MG63 (cell line): ENCODE measurements at places on chromosomes 1 and 21. TPM values are rescaled to one million over a fixed set of nuclear protein-coding genes. Genes with fewer than 3 reads are reported as not detected.

GRCh38 chr1:169308313-169309039 is 59.1 kb downstream of the NME7 start:
- DNase-seq: no peak

GRCh38 chr1:154982341-154982740 is 803 bp upstream of the FLAD1 start:
- no peak for DNase-seq

DNA sequence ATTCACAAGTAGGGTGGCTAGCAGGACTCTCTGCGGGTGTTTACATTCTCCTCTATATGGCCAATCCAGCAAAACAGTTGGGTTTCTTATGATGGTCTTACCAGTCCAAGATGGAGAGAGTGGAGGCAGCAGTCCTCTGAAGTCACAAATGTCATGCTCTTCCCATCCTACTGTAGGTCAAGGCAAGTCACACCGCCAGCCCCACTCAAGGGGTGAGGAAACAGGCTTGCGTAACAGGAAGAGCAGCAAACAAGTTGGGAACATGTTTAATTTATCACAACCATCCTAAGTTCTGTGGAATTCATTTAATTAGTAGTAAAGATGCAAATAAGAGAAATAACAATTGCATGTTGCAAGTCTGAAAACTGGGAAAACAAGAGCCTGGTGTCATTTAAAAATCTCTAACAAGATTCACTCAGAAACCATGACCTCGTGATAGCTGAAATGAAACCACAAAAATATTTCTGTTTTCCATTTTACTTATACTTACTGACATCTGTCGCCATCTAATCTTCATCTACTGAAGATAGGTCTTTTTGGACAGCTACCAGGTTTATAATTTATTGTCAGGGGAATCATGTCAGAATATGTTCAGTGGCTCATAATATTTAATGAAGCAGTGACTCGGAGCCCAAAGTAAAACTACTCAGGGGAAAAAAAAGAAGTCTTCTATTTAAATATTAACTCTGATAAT is 349.1 kb upstream of the FMN2 start:
- no peak for DNase-seq

DNA sequence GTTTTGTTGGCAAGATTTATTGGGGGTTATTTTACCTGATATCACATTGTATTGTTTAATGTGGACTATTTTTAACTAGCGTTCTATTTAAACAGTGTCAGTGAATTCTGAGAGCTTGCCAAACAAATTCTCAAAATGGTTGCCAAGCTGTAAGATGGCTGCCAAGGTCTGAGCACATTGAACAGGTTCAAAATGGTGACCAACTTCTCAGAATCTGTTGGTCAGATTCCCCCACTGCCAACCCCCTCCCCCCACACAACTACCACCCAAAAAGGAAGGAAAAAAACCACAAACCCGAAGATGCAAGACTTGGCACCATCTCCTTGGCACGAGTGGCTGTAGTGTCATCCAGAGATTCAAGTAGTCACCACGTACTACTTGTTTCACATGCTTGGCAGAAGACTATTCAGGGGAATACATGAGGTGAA is 159.1 kb downstream of the NFIA start:
- peak; percentile 63 for DNase-seq

DNA sequence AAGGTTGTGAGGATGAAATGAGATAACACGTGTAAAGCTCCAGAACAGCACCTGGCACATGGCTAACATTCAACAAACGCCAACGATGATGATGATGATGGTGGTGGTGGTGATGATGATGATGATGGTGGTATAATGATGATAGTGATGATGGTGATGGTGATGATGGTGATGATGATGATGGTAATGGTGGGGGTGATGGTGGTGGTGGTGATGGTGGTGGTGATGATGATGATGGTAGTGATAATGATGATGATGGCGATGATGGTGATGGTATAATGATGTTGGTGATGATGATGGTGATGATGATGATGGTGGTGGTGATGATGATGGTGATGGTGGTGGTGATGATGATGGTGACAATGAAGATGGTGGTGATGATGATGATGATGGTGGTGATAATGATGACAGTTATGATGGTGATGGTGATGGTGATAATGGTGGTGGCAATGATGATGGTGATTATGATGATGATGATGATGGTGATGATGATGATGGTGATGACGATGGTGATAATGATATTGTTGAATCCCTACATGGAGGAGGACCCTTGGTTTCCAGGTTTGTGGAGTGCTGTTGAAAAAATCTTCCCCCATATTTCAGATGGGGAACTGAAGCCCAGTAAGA is 54.1 kb downstream of the DMRTA2 start:
- DNase-seq: no peak

DNA sequence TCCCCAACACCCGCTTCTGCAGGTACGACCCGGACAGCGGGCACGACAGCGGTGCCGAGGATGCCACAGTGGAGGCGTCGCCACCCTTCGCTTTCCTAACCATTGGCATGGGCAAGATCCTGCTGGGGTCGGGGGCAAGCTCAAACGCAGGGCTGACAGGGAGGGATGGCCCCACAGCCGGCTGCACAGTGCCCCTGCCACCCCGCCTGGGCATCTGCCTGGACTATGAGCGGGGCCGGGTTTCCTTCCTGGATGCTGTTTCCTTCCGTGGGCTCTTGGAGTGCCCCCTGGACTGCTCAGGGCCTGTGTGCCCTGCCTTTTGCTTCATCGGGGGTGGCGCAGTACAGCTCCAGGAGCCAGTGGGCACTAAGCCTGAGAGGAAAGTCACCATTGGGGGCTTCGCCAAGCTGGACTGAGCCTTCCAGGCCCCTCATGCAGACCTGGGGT is 10.1 kb downstream of the TRIM46 start:
- no peak for DNase-seq

- no peak for DNase-seq
Measured at GRCh38 chr1:5394111-5394510, 598.1 kb downstream of the NPHP4 start.

GRCh38 chr1:53562291-53562980 is 103.2 kb downstream of the DMRTB1 start:
- no peak for DNase-seq

GRCh38 chr1:64033667-64034220 is 169.7 kb upstream of the UBE2U start:
- no peak for DNase-seq

The MYOM3 gene
- 0.13 TPM in 1 of 2 replicates, not detected in the other for total RNA-seq

The SPRR2A gene
- not detected in 2 replicates for total RNA-seq

The RGS7 gene
- 0.13 and 0.20 TPM in 2 replicates for total RNA-seq

The S100A3 gene
- 0.81 and 3.4 TPM in 2 replicates for total RNA-seq

The NTMT2 gene
- total RNA-seq: not detected in 2 replicates

The TFAP2E gene
- total RNA-seq: 0.26 TPM in 1 of 2 replicates, not detected in the other

The INSRR gene
- not detected in 2 replicates for total RNA-seq
